ENCODE measurements at places on chromosomes 2 and 18.

DNA sequence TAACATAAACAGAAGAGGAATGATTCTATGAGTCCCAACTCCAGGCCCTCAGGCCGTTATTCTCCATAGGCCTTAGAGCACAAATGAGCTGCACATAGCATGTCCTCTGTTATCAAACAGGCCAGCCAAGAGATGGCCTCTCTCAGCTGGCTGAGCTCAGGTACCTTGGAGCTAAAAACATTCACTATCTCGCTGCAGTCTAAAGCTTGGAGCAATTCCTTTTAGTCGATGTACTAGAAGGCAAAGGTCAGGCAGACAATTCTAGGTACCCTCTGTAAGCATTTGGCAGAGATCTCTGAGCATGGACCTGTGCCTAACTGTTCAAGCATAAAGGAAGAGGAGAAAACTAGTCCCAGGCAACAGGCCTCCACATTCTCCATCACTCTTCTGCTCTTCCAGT lies 38.0 kb upstream of the ATL2 start:
- DNase-seq = no peak

- no peak for DNase-seq
These were observed 159.6 kb downstream of the RND3 start for GRCh38 chr2:150327564-150328489.

DNA sequence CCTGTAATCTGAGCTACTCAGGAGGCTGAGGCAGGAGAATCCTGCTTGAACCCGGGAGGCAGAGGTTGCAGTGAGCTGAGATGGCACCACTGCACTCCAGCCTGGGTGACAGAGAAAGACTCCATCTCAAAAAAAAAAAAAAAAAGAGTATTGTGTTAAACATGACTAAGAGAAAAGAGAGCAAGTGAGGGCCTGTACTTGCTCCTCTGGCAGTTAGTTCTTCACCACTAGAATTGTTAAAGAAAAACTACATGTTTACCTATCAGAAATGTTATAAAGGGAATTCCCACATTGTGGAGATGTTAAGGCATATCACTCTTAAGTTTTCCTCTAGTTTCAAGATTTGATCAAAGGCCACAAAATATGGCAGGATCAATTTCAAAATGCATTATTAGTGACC lies 75.4 kb upstream of the LRATD1 start:
- no peak for DNase-seq

DNA sequence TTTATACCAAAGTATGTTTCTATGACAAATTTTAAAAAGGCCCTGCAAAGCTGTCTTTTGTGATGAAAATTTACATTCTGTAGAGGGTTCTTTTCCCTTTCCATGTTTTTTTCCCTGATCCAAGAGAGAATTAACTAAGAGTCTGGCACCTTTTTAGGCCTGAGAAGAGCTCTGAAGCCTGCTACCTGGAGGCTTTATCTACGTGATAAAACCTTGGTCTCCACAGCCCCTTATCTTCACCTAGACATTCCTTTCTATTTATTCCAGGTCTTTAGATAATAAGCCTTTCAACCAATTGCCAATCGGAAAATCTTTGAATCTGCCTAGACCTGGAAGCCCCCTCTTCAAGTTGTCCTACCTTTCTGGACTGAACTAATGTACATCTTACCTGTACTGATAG lies 774.1 kb upstream of the LRRTM1 start:
- DNase-seq = no peak

DNA sequence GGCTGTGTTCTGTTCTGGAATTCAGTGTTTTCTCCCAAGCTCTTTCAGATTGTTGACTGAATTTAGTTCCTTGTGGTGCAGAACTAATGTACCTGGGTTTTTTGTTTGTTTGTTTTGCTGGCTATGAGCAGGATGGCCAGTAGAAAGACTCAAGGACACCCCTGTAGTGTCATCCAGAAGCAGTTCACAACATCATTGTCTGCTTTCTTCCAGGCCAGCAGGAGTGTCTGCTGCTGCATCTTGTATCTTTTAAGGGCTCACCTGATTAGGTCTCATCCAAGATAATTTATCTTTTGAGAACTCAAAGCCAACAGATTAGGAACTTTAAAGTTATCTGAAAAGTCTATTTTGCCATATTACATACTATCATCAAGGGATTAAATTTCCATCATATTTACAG lies 318.5 kb upstream of the MC4R start:
- no peak for DNase-seq

DNA sequence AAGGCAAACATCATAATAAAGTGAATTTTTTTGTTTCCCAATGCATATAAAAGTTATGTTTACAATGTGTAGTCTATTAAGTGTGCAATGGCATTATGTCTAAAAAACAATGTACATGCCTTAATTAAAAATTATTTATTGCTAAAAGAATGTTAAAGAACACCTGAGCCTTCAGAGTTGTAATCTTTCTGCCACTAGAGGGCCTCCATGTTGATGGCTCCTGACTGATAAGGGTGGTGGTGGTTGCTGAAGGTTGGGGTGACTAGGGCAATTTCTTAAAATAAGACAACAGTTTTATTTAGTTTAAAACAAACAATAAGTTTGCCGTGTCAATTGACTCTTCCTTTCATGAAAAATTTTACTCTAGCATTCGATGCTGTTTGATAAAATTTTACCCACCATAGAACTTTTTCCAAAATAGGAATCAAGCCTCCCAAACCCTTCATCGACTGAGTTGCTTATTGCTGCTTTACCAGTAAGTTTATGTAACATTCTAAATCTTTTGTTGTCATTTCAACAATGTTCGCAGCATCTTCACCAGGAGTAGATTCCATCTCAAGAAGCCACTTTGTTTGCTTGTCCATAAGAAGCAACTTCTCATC lies 32.3 kb downstream of the MAP3K2 start:
- DNase-seq = no peak

- DNase-seq = no peak
These were observed 89.4 kb downstream of the TNS1 start for GRCh38 chr2:217913436-217913835.

- no peak for DNase-seq
These were observed 13.5 kb upstream of the ATP5MC3 start for GRCh38 chr2:175195012-175195411.

DNA sequence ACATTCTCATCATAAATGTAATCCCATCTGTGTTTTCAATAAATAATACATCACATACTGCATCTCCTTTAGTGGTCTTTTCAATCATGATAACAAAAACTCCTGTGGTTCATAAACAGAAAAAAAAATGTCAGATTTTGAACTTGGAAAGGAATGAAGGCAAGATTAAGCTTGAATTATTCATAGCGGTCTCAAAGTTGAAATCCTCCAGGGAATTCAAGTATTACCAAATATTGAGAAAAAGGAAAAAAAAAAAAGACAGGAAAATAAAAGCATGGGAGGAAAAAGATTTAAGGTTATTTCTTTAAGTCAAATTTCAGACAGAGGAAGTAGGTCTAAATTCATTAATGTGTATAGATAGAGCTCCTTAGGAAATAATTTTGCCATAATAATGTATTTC lies 92.1 kb downstream of the COLEC12 start:
- DNase-seq = no peak

GRCh38 chr18:11974741-11975325 lies 6.5 kb upstream of the IMPA2 start:
- no peak for DNase-seq

GRCh38 chr18:25830787-25831186 lies 259.6 kb downstream of the SS18 start:
- DNase-seq = no peak
